Activated naive CD8-positive, alpha-beta T cell treated with anti-CD3 and anti-CD28 coated beads, Interleukin-2, amount 50 U/mL, for 24 hours (primary cell): ENCODE measurements at places on chromosomes 11 and 22.

DNA sequence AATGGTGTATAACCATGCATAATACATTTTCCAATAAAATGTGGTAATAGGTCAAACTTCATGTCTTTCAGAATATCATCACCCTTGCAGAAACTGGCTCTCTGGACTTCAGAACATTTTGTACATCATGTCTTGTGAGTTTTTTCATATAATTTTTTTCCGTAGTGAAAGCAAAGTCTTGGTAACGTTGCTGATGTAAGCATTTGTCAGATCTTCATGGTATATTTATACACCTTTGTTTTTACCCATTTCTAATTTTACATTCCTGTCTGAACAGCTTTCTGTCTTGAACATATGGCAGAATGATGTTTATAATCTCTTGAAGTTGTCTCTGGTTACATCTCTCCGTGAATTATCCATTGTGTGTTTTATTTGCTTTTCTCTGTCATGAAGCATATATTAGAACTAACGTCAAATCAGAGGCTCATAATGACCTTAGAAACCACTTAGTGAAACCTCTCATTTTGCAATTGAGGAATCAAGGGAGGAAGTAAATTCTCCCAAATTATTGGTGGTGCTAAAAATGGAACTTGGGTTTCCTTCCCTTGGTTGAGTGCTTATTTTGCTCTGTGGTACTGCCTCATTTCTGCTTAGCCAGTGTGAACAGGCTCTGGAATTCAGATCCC is 37.4 kb downstream of the CSRP3 start:
- no peak for DNase-seq

- no peak for DNase-seq
Observed at GRCh38 chr11:115581871-115582639, 77.8 kb upstream of the CADM1 start.

DNA sequence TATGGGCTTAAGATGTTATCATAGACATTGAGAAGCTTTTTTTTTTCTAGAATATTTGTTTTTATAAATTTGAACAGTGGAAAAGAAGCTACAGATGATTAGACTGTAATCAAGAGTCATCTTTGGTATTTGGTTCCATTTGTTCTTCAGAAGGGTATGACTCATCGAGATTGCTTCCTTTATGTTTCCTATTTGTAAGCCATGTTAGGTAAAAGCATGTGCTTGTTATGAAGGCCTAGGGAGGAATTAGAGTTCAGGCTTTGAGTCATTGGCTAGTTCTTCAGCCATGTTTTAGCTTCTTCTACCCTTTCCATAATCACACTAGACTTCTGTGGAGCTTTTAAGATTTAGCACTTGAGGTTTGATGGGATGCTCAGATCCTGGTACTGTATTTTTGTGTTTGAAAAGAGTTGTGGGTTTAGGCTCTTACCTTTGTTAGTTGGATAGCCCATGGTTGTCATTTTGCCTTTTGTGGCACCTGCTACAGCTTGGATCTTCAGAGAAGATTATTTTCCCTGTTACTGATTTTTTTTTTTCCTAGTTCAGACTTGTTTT is 44.3 kb downstream of the POLD3 start:
- DNase-seq, result no peak

- DNase-seq, result no peak
Observed at GRCh38 chr22:33492210-33492651, 428.0 kb downstream of the LARGE1 start.

- DNase-seq, result no peak
Observed at GRCh38 chr22:38273135-38273826, 471 bp upstream of the TMEM184B start.

DNA sequence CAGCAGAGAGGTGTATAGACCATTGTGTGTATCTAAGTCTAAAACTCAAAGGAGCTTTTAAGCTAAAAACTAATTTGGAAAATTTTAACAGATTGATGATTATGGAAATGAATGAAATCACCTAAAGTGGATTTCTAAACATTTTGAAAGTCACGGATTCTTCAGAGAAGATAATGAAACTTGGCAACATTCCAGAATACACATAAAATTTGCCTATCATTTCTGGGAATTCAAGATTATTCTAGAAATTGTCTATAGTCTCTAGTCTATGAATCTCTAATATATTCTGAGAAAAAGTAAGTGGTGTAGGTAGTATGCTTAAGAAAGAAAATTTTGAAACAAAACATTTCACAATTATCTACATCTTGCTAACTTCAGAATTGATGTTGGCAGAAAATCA is 1117.9 kb upstream of the CNTN5 start:
- no peak for DNase-seq
